ENCODE measurements at places on chromosomes 1 and 21.

- DNase-seq: no peak
Observed at GRCh38 chr1:1091344-1092148, 17.4 kb upstream of the RNF223 start.

DNA sequence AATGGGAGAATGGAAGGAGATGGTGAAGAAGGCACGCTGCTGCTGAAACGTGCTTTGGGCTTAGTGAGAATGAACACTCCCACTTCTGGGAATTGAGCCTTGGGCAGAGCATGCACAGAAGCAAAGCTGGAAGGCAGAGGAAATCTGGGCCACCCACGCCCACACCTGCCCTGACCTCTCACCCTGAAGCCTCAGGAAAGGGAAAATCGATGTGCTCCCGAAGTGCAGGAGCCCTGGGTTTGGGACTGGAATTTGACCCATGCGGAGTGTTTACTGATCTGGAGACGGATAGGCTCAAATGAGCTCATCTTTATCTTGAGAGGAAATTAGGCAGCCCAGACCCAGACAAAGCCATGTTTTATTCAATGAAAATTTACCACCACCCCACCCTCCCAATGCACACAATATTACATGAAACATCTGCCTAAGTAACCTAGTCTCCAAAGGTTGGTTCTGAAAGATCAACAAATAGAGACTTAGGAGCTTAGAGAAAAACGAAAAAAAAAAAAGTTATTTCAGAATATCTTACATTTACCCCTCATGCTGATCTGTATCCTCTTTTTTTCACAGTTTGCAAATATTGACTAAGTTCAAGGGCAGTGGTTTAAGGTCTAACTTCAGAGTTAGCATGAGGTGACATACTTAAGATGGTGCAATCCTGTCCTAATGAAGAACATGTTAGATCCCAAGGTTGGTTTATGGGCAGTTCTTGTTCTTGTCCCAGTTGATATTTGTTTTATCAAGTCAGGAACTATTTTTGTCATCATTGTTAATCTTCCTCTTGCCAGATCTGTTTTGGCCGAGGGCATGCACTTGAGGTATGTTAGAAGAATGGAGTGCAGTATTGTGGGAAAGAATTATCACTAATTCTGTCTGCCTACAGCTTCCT is 63.0 kb downstream of the PROX1 start:
- DNase-seq: no peak

- no peak for DNase-seq
Observed at GRCh38 chr1:68217060-68217554, 15.2 kb downstream of the WLS start.

- no peak for DNase-seq
Observed at GRCh38 chr21:32918478-32919120, 107.1 kb upstream of the OLIG2 start.

DNA sequence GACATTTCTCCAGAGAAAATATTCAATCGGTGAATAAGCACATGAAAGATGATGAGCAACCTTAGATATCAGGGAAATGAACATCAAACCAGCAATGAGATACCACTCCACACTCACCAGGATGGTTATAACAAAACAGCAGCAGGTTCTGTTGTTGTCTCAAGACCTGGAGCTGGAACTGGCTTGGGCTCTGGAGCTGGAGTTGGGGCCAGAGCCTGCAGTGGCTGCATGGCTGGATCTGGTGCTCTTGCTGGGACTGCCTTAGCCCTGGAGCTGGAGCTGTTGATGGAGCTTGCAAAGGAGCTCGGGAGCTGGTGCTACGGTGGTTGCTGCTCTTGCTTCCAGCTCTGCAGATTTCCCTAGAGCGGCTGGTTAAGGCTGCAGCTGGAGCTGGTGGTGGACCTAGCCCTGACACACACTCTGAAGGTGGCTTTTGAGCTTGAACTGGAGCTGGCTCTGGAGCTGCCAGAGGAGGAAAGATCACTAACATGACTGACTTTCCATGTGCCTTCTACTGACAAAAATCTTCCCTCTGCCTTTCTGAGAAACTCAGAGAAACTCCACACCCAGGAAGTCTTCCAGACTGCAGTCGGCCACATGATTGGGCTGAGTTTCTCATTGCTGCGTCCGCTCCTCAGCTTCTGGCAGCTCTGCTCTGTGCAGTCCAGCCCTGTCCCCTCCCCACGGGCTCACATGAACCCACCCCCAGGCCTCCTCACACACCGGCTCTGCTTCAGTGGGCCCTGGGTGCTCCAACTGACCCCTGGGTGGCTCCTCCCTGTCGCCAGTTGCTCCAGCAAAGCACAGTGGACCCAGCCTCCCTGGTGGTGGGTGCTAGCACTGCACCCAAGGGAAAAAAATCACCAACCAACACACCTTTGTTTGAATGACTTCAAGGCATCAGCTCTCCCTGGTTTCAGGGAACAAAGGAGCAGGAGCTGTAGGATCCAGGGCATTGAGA is 139.1 kb upstream of the FMN2 start:
- peak; percentile 13 for DNase-seq

GRCh38 chr1:9374748-9375341 is 82.2 kb downstream of the SPSB1 start:
- DNase-seq: no peak

DNA sequence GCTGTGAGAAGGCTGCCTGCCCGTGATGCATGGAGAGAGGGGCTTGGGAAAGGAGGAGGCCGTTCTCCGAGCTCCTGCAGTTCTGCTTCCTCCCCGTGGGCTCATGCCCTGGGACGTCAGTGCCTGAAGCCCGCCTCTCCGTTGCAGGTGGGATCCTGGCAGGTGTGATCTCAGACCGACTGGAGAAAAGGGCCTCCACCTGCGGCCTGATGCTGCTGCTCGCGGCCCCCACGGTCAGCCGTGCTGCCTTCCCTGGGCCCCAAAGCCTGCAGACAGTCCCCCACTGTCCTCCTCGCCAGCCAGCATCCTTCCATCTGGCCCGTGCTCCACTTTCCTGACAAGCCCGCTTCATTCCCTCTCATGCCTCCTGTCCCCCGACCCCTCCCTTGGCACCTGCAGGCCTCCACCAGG is 50.9 kb downstream of the SLC37A1 start:
- no peak for DNase-seq

DNA sequence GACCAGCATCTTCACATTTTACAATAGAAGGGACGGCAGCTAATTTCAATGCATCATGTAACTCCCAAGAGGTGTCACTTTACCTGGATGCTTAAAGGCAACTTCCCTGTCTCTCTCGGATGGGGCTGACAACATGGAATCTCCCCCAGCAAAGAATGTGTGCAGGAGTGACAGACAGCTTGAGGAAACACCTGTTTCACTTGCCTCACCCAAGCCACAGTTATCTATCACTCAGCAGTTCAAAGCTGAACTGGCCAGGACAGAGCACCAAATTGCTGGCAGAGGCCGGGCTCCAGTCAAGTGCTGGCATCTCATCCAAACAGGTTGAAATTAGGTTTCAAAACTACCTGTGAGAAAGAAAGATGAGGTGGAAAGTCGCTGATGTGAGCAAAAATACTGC is 538.0 kb upstream of the PLXNA2 start:
- no peak for DNase-seq

DNA sequence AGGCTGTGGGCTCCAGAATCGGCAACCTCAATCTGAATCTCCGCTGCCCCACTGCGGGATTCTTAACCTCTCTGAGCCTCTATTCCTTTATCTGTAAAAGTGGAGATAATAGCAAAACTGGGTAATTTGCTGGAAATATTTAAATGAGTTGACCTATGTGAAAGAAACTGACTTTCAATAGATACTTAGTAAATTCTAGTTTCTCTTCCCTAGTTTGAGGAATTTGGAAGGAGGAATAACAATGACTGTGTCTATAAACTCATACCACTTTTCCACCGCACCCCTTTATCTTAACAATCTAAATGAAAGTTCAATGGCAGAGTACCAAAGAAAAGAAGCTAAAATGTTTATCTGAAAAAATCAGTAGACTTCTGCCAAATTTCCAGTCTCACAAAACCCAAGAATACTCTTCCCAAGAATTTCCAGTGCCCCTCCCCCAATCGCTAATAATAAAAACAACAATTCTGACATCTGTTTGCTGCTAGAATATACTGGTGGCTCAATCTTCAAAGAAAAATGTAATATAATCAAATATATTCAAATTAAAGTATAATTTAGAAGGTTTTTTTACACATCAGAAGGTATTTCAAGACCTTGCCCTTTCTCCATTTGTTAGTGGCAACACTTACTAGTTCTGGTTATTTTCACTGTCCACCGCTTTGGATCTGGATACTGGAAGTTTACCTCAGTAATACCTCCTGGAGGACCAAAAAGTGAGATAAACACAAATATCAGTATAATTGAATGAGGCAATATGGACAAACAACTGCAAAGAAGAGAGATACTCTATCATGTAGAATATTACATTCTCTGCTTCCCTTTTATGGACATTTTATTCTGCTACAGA is 171.2 kb downstream of the LTN1 start:
- DNase-seq: no peak

Measured in activated CD4-positive, alpha-beta T cell treated with anti-CD3 and anti-CD28 coated beads, Interleukin-2, amount 50 U/mL, for 48 hours (primary cell).